ENCODE measurements at places on chromosomes 7 and 10. TPM values are rescaled to one million over a fixed set of nuclear protein-coding genes. Genes with fewer than 3 reads are reported as not detected.

The EPO gene
- polyA plus RNA-seq: not detected

The ASZ1 gene
- polyA plus RNA-seq: not detected

The SPACDR gene
- 0.32 TPM for polyA plus RNA-seq

The PON1 gene
- polyA plus RNA-seq: not detected

The SLC26A3 gene
- 0.26 TPM for polyA plus RNA-seq

The ITPRID1 gene
- not detected for polyA plus RNA-seq

The CUBN gene
- 0.15 TPM for polyA plus RNA-seq

The NOS3 gene
- polyA plus RNA-seq: 7.4 TPM

The RBM20 gene
- not detected for polyA plus RNA-seq

The POMZP3 gene
- polyA plus RNA-seq: 4.4 TPM

The INMT gene
- polyA plus RNA-seq: not detected

The ELFN1 gene
- not detected for polyA plus RNA-seq

The CALHM1 gene
- polyA plus RNA-seq: not detected

The NODAL gene
- polyA plus RNA-seq: 0.17 TPM

The COX15 gene
- polyA plus RNA-seq: 42.3 TPM

The SHH gene
- polyA plus RNA-seq: not detected

The MNX1 gene
- not detected for polyA plus RNA-seq

The MRLN gene
- not detected for polyA plus RNA-seq

The SFTPD gene
- not detected for polyA plus RNA-seq

The SLIT1 gene
- polyA plus RNA-seq: not detected

The PKD1L1 gene
- not detected for polyA plus RNA-seq

Data from CD4-positive, CD25-positive, alpha-beta regulatory T cell (primary cell).